HCT116 (cell line): ENCODE measurements at places on chromosomes 12 and 14.

DNA sequence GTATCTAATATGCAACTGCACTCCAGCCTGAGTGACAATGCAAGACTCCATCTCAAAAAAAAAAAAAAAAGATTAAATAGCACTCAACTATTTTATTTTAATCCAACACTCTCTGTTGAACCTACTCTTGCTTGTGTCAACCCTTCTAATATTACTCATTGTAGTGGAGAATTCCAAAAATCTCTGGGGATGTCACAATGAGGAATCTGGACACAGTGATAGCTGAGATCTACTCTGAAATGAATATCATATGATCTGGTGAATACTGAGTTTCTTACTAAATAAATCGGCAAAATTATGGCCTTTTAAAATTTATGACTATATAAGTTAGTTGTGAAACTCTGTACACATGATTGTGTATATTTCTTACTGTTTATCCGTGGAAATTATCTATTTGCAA, 418.2 kb downstream of the BCAT1 start:
- DNase-seq = no peak

- DNase-seq = no peak
Observed at GRCh38 chr12:88258396-88258795, 116.3 kb downstream of the TMTC3 start.

DNA sequence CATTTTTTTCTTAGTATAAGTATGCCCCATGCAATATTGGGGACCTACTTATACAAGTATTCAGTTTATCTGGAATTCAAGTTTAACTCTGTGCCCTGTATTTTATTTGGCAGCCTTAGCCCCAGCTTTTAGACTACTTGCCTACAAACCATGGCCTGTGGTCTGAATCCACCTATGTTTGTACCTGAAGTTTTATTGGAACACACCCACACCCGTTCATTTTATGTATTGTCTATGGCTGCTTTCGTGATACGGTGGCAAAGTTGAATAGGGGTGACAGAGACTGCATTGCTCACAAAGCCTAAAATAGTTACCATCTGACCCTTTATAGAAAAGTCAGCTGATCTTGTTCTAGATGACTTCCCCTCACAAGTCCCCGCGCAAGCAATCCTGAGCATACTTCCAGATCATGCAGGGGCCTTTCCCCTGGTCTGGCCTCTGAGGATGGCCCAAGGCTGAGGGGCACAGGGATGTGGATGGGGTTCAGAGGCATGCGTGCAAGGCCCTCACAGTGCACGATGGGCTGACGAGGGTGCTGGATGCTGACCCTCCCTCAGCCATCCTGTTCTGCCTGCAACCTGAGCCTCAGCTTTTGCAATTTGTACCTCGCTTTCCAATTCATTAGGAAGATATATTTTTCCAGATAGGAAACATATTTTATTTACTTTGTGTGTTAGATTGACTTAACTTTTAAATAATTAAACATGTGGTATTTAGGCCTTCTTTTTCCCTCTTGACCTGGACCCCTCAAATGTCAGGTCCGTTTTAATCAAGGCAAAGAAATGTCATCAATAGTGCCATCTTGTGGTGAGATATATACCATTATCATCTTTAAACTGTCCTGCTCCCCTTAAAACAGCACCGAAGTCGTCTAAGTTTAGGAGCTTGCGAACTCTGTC, 527.3 kb upstream of the CCDC196 start:
- DNase-seq = peak; percentile 15

GRCh38 chr14:72549854-72550253, 344.0 kb downstream of the DPF3 start:
- DNase-seq = no peak

- no peak for DNase-seq
Observed at GRCh38 chr12:82862069-82862841, 175.5 kb downstream of the TMTC2 start.

GRCh38 chr12:10716704-10717315, 6.3 kb downstream of the YBX3 start:
- DNase-seq = peak; percentile 75

GRCh38 chr12:42799966-42800365, 210.4 kb upstream of the PRICKLE1 start:
- no peak for DNase-seq

DNA sequence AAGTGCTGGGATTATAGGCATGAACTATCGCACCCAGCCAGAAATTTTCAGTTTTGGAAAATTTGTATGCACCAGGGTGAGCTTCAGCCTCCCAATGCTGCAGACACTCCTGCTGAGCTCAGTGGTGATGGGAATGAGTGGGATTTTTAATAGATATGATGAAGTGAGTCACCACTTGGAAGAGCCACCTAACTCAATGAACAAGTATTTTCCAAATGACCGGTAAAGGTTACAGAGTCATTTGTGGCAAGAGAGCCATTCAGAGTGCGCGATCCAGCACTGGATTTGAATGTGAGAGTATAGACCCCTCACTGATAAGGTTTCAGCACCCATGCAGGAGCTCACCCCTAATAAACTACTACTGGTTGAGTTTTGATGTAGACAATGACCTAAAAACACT, 100.7 kb downstream of the PPP2R5C start:
- DNase-seq = no peak

GRCh38 chr14:81028461-81028860, 73.0 kb downstream of the TSHR start:
- no peak for DNase-seq

DNA sequence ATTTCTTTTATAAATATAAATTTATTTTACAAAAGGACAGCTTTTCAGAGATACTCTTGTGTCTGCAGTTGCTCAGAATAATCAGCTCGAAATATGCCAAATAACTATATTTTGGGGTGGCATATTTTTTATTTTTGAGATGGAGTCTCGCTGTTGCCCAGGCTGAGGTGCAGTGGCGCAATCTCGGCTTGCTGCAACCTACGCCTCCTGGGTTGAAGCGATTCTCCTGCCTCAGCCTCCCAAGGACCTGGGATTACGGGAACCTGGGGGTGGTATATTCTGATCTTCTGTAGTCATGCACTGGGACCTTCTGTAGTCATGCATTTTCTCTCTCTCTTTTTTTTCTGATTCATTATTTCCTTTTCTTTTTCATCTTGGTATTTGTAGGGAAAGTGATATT, 135.0 kb upstream of the AMIGO2 start:
- no peak for DNase-seq

GRCh38 chr12:45548426-45548825, 181.1 kb upstream of the ARID2 start:
- DNase-seq = no peak

GRCh38 chr12:116299665-116300328, 22.3 kb upstream of the MED13L start:
- no peak for DNase-seq

- no peak for DNase-seq
Observed at GRCh38 chr12:93169536-93169935, 208.2 kb upstream of the NUDT4 start.

- no peak for DNase-seq
Observed at GRCh38 chr12:64057706-64058105, 164.4 kb downstream of the KICS2 start.

DNA sequence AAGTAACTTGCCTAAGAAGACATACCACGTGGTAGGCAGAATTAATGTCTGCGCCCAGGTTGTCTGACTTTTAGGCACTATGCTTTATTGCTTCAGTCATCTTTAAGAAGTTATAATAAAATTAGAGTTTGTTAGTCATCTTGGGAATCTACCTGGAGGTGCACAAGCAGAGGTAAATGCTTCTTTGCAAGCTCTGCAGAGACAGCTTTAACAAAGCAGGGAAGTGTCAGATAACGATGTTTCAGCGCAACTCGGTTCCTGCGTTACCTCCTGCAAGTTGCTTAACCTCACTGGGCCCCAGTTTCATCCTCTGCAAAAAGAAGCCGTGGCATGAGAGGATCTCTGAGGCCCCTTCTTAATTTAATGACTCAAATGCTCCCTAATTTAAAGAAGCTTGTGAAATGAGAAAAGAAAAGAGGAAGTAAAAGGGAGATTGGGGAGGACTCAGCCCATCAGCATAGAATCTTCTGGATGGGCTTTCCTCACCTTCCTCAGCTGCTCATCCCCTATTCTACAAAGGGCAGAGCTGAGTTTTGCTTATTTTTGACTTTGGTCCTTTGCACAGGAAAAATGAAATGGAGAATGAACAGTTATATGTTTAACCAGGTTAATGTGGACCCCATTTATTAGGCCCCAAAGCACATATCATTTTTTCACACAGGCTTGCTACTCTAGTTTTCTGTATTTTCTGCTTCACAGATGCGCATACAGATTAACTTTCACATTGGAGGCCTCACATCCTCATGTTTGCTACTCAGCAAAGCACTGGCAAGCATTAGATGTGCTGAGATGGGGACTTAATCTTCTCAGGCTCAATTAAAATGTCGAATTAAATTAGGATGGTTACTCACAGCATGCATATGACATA, 5.1 kb downstream of the ARHGDIB start:
- DNase-seq = no peak

DNA sequence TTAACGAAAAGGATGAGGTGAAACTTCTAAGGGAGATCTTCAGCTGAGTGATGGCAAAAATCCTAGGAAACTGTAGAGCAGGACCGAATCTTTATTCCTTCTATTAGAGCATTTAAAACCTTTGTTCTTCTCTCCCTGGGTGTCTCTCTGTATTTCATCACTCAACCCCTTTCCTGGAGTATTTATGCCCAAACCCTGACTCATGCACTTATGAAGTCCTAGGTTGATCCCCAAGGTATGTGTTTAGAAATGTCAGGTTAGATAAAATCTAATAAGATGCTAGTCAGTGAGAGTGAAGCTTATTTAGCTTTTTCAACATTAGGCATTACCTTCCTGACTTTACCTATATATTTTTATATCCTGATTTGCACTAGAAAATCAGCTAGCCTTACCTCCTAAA, 239.8 kb upstream of the NPAS3 start:
- no peak for DNase-seq

DNA sequence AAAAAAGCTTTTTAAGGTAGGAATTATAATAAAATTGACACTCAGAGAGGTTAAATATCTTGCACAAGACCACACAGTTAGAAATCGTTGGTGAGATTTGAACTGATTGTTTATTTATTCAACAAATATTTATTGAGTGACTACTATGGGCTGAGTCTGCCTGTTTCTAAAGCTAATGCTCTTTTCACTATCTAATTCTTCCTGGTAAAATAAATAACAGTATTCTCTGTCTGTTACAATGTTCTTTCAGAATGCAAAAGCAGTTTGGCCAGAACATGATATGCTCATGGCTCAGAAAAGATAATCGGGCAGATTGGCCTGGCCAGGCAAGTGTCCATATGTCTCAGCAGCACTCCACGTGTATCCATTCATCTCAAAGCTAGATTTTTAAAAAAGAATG, 82.0 kb downstream of the BTG1 start:
- no peak for DNase-seq

GRCh38 chr14:61130512-61131260, 149.6 kb downstream of the SLC38A6 start:
- no peak for DNase-seq

DNA sequence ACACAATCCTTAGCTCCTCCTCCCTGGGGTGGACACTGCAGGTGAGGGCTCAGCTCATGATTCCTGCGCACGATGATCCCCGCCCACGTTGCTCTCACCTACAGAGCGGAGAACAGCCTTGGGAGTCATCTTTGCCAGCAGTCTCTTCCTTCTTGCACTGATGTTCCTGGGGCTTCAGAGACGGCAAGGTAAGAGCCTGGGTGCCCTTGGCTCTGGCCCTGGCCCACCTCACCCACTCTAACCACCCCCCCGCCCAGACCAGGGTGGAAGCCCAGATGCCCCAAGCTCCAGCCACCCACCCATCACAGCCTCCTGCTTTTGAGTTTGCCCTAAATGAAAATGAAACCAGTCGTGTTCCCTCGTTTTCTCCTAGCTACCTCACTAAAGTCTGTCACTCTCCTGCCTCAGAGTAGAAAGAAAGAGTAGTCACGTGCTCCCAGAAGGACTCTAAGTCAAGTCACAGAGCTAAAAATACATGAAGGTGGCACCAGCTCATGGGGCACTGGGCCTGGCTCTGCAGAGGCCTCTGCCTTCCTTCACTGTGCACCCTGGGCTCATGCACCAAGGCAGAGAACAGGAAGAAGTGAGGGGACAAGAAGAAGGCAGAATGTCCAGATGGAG, 9.0 kb downstream of the TAPBPL start:
- no peak for DNase-seq

- DNase-seq = no peak
Observed at GRCh38 chr12:123163227-123163626, 12.3 kb upstream of the PITPNM2 start.

DNA sequence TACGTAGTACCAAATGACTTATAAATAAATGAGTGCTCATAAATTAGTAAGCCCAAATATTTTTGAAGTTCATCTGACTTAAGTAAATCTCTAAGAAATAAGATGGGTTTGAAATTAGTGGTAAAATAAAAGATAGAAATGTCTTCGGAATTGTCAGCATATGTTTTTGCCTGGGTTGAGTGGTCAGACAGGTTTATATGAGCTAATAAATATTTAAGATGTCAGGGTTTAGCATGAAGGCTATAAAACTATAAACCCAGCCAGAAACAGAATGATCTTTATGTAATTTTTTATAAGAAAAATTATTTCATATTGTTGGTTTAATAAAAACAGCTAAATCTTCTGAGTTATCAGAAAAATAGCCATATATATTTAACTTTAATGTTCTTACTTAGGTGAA, 37.3 kb downstream of the JAG2 start:
- DNase-seq = no peak

DNA sequence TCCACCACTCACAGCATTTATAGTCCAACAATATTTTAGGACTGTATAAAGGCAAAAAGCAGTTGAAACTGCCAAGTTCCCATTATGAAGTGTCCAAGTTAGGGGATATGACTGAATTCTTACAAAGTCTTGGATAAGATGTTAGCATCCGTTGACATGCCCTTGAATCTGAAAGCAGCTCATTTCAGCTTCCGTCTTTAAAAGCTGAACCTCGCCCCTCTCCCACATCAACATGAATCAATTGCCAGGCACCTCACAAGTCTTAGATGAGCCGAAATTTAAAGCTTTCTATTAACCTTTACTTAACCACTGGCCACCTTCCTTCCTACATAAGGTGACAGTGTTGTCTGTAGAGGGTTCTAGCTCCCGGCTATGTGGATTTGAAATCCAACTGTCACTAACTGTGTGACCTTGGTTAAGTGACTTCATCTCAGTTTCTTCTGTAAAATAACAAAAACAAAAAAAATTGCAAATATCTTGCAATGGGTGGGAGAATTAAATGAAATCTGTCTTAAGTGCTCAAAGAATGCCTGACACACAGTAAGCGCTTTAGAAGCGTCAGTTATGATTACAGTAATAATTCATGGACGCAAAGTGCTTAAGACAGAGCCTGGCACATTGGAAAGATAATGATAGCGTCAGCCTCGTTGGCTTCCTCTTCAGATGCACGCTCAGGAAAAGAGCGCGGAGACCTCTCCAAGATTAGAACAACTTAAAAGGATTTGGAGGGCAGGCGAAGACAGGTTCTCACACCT, 1.2 kb downstream of the PPP1CC start:
- DNase-seq = no peak
